ENCODE measurements at places on chromosomes 6 and 20.

DNA sequence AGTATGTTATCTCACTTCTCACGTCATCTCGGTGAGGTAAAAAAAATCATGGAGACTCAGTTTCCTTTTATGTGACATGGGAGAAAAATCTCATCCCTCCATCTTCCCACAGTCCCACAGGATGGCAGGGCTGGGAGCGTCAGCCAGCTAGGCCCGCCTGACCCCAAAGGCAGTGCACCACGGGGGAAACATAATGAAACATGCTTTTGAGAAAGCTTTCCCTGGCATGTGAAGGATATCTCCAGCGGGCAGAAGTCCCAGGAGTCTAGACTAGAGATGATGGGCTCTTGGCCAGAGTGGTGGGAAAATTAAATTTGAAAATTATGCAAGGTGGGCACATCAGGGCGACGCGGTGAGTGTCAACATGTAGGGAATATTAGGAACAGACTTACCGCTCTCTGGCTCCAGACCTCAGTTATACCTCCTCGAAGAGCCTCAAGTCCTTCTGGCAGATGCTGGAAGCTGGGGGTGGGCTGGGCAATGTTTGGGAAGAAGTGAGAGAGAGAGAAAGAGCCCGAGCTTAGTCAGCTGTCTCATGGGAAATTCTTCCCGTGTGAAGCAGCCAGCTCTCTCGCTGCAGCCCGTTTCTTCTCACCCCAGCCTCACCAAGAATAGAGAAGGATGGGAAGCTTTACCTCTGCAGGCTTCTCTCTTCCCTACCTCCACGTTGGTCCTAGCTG, 52.3 kb downstream of the MOCS1 start:
- DNase-seq = no peak

DNA sequence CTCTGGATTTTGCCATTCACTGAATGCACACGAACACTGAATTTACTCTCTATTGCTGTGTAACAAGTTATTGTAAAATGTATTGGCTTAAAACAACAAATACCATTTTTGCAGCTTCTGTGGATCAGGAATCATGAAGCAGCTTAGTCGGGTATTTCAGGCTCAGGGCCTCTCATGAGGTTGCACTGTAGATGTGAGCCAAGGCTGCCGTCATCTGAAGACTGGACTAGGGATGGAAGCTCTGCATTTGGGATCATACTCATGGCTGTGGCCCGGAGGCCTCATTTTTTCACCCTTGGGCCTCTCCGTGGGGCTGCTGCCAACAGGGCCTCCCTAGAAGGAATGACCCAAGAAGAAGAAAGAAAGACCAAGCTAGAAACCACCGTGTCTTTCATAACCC, 492.4 kb upstream of the CDH4 start:
- DNase-seq = no peak

DNA sequence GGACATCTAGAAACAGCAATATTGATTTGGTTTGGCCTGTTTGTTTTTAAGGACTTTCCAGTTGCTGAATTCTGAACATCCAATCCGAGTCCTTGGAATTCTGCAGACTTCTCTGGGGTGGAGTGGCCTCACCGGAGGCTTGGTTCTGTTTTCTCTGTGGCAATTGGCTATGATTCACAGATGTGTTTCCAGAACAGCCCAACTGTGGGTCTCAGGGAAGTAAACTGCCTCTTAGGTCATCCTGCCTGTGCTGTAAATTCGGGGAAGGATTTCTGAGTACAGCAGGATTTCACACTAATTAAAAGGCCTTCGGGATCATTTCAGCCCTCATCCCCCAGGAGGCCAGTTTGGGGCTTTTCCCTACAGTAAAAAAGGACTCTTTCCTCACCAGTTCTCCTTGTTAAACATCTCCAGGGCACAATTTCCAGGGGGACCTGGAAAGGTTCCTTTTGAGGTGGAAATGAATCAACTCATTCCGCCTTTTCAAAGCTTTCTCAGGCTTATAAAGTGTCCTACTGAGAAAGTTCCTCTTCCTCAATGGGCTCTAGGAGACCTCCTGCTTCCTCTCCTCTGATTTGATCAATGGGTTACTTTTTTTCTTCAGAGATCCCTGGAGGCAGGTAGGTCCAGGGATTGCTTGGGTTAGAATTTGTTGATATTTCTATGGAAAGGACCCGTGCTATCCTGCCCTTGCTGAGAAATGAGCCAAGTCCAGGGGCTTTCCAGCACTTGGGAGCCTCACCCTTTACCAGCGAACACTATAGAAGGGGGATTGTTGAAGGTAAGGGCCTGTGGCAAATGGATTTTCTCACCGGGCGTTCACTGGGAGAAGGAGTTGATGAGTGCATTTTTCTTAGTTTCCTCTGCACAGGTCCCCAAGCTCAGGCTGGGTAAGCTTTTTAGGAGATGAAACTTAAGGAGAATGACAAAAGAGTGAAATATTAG, 114.6 kb downstream of the CLIC5 start:
- DNase-seq = no peak

GRCh38 chr20:51563486-51564332, 21.2 kb upstream of the NFATC2 start:
- no peak for DNase-seq

DNA sequence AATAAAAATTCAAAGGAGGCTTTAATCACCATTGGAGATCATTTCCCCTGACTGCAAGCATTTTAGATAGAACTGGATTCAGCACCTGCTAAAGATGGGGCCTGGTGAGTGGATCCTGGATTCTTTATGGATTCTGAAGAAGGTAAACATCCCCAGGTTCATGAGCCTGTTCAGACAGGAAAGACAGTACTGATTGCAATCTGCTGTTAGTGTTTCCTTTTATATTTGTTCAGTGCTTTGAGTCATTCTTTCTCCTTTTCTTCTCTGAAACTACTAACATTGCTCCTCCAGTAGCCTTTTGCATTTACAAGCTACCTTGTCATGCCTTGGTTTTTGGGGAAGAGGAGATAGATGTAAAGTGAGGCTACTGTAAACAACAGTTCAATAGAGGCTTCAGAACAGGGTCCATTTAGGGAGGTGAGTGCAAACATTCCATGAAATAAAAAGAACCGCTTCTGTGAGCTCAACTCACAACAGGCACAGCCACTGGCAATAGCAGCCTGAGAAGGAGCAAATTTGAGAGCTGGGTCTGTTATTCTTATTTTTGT, 66.4 kb upstream of the PRL start:
- no peak for DNase-seq

DNA sequence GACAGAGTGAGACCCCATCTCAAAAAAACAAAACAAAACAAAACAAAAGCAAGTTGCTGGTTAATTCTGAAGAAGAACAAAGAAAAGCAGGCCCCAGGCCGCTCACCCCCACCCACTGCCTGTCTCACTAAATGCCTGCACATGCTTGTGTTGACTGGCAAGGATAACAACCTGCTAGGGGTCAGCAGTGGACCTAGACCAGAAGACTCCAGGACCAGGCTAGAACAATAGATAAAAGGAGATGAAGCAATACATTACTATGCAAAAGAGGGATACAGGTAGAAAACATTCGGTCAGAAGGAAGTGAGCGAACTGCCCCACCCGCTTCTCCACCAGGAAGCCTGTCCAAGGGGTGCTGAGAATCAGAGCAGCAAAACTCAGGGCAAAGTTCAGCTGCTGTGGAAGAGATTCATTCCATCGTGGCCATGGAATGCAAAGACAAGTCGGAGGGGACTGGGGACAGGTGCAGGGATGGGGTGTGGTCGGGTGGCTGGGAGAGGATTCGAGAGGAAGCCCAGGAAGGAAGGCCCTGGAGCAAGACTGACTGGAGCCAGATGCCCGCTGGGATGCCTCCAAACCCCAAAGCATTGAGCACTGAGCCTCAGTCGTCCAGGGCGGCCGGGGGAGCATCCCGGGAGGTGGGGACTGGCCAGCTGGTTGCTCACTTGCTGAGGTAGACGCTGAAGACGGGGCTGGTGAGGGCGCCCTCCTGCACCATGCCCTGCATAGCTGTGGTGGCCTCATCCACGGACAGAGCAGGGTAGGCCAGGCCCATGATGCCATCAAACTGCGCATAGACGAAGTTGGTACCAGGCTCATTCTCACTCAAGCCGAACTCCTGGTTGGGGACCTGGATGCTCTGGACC, 5.3 kb downstream of the PGC start:
- DNase-seq = no peak

DNA sequence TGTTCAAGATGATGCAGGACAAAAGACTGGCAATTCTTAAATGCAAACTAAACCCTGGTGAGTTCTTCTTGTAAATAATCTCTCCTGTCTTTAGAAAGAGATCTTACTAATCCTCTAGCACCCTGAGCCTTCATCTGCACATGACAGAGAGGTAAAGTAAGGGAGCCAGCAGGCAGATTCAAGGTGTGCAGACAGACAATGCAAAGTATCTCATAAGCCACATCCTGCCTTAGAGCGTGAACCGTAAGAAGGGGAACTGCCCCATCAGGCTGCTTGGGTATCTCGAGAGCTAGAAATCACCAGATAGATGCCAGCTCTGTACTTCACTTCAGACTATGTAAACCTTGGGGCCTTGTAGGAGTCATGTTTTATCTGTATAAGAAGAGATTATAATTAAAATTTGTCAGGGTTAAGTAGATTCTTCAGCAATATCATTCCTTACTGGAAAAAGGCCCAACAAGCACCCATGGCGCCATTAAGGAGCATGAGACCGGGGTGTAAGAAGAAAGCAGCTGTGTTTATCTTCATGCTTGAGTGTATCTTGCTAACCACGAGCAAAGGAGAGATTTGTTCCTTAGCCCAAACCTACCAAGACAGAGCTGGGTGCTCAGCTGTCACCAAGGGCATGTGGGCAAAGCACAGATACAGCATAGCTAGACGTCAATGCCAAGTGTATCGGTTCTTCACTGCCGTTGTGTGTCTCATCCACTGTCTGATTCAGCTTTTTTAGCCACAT, 24.4 kb downstream of the CNR1 start:
- DNase-seq = no peak

DNA sequence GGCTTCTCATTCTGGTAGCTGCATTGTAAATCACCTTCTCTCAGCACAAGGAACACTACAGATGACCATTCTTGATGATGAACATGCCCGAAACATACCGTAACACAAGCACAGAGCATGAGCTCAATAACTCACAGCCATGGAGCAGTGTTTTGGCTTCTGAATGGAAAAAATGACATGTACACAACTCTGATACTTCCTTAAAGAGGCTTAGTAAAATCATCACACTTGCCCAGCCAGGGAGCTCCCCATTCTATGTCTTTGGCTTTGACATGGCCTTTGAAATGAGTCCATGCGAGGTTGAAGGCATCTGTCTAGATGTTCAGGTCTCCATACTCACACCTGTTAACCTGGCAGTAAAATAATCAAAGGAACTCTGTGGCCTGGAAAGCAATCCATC, 87.6 kb downstream of the MYB start:
- no peak for DNase-seq

Measured in stimulated activated CD4-positive, alpha-beta T cell treated with anti-CD3 and anti-CD28 coated beads, TNF-alpha, amount 100 ng/mL, for 48 hours (primary cell).